NCI-H187 (cell line): ENCODE measurements at places on chromosomes 7 and 10.

- DNase-seq, result no peak
These were observed 8.4 kb downstream of the EIF4H start for GRCh38 chr7:74182453-74183090.

DNA sequence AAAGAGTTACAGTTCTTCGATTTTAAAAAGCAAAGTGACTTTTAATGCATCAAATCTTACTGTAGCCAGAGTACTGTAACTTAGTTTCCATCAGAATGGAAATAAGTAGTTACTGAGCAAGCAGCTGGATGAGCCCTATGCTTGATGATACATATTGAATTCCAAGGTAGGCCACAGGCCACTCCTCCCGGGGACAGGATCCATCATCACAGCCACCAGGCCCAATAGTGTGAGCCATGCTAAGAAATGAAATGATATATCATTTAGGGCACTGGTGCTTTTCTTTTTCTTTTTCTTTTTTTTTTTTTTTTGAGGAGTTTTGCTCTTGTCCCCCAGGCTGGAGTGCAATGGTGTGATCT, 42.9 kb upstream of the TOMM7 start:
- no peak for DNase-seq

- DNase-seq, result no peak
These were observed 5.7 kb downstream of the HECTD2 start for GRCh38 chr10:91415816-91416215.

DNA sequence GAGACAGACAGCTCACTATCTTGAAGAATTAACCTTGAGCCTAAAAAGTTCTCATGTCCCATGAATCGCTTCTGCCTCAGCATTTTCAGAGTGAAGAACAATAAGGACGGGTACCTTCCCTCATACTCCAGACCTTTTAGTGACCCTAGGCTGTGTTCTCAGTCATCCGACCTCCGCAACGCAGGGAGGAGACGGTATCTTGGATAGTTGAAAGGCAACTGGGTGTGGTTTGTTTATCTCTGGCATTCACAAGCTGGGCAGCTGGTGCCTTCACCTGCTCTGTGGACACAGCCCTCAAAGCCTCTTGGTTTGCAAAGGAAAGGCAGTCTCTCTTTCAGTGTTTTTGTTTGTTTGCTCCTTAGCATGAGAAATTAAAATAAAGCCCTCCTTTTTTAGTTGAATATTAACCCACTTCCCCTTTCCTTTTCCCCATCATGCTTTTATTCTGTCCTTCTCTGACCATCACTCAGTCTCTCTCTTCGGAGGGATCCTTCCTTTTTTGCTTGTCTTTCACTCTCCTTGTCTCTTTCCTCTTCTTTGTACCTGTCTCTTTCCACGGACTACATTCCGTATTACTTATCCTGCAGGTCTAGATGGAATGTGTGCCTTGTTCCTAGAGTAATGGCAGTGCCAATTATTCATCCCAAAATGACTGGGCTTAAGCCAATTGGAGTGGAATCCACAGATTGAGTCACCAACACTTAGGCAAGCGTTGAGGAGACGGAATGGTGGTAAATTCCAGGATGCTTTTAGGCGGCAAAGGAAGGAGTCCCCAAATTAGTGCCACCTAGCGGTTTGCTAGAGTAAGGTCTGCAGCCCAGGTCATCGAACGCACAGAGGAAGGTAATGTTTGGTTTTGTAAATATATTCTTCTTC, 45.8 kb downstream of the PRR15 start:
- peak; percentile 42 for DNase-seq

GRCh38 chr7:20450536-20450935, 119.8 kb downstream of the ITGB8 start:
- DNase-seq, result no peak

DNA sequence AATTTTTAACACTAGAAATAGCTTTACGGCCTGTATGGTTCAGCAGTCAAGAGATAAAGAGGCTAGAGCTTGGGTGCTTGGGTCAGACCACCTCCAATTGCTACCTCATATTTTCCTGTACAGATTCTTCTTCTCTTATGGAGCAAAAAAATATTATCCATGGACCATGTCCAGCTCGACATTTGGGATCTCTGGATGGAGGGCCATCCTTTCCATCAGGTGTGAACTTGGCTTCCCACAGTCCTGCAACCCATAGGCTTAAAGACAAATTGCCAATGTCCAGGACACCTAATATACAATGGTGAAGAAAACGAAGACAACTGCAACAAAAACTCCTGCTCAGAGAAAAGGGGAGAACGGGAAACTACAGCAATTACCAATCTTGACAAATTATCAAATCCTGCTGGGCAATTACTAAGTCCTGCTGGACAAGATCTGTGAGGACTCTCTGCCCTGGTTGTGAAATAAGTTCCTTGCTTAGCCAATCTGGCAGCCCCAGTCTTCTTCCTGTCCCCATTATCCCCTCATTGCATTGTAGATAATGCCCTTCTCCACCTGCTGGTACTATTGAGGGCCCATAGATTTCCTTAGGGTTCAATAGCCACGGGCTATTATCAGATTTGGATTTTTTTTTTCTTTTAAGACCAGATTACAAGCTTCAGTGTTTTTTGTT, 42.0 kb upstream of the BRAF start:
- DNase-seq, result no peak

DNA sequence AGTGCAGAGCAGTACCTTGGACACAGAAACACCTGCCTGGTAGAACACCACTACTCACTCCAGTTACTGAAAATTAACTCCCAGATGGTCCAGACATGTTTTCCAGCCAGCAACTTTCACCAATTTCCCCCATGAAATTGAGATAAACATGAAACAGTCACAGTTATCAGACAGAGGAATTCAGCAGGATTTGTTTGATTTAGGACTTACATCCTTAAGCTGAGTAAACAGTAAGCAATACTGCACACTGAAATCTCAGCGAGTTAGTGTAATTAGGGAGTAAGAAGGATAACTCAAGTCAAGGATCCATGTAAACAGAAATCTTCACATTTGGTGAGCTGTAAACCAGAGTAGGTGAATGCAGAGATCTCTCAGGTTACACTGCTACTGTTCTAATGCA, 353.5 kb downstream of the ELMO1 start:
- no peak for DNase-seq

DNA sequence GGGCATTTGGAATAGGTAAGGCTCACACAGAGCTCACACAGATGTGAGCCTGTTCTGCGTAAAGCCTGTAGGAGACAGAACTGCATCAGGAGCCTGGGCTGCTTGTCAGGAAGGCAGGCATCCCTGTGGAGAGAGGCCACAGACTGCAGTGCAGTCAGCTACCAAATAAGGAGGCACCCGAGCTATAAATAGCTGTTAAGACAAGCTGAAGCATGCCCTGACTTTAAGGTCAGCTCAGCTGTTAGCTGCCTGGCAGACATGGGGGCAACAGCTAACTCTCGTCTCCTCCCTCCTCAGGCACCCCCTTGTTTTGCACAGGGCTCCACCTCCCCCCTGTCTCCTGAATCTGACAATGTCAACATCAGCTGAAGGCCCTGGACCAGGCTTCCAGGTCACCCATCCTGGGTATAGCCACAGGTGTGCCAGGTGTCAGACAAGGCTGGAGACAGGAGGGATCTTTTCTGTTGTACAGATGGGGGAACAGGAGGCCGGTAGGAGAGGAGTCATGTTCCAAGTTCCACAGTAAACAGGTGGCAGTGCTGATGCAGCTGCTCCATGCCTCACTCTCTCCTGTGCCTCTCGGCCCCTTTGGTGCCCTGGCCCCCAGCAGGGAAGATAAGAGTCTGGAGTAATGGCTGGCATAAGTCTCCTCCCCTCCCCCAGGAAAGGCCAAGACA, 27.6 kb upstream of the MKRN1 start:
- peak; percentile 90 for DNase-seq

GRCh38 chr10:3264161-3264761, 91.7 kb upstream of the PITRM1 start:
- no peak for DNase-seq

- DNase-seq, result no peak
These were observed 1673.4 kb downstream of the REEP3 start for GRCh38 chr10:65194555-65194954.

GRCh38 chr10:6364283-6364682, 161.6 kb downstream of the PFKFB3 start:
- DNase-seq, result no peak

GRCh38 chr10:31242902-31243301, 76.1 kb upstream of the ZEB1 start:
- DNase-seq, result no peak

- no peak for DNase-seq
These were observed 229.6 kb upstream of the TPK1 start for GRCh38 chr7:145065473-145065872.

- DNase-seq, result no peak
These were observed 56.4 kb upstream of the CCDC71L start for GRCh38 chr7:106717254-106717954.

DNA sequence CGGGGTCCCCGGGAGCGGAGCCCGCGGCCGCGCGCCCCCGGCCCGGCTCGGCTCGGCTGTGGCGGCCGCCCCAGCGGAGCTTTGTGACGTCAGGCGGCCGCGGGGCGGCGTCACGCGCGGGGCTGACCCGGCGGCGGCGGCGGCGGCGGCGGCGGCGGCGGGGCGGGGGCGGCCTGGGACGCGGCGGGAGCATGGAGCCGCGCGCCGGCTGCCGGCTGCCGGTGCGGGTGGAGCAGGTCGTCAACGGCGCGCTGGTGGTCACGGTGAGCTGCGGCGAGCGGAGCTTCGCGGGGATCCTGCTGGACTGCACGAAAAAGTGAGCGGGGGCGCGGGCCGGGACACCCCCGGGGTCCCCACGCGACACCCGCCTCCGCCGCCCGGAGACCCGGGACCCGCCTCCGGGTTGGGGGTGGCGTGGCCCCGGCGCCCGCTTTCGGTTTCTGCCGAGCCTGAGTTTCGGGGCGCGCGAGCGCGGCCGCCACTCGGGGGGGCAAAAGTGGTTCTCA, at the start of gene PWWP2B:
TSS of gene PWWP2B (plus strand) at position 165 of the 506 bp plus-strand sequence. CDS start at position 192, 27 bp downstream.
- DNase-seq, result no peak

- no peak for DNase-seq
These were observed 115.9 kb upstream of the EEPD1 start for GRCh38 chr7:36037121-36037662.
